ENCODE measurements at places on chromosomes 2 and 18.

- no peak for DNase-seq
These were observed 40.7 kb upstream of the ARHGAP25 start for GRCh38 chr2:68693951-68694350.

DNA sequence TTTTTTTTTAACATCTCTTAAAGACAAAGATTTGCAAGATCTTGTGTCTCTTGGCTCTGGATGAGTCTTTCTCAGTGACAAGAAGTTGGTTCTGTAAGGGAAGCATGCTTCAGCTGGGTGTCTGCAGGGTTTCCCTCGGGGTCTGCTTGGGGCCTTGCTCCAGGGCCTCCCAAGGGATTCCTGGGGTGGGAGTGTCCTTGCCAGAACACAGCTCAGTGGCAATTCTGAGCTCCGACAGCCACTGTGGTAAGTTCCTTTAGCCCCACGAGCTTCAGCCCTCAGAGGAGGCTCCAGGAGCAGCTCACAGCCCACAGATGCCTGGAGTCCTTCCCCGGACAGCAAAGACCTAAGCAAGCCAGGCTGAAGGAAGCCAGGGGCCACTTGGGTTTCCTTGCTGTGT lies 52.4 kb downstream of the EMX1 start:
- no peak for DNase-seq

DNA sequence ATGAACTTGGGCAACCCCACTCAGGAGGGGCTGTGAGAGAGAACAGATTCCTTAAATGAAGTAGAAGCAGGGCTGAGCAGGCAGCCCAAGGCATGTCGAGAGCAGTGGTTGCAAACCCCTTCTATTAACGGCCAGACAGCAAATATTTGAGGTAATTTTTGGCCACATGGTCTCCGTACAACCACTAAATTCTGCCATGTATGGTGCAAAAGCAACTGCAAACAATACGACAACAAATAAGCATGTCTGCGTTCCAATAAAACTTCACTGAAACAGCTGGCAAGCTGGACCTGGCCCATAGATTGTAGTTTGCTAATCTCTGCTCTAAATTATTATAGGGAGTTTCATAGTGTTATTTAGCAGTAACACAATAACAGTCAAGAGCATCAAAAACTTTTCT lies 217.0 kb upstream of the ZNF521 start:
- DNase-seq = no peak

DNA sequence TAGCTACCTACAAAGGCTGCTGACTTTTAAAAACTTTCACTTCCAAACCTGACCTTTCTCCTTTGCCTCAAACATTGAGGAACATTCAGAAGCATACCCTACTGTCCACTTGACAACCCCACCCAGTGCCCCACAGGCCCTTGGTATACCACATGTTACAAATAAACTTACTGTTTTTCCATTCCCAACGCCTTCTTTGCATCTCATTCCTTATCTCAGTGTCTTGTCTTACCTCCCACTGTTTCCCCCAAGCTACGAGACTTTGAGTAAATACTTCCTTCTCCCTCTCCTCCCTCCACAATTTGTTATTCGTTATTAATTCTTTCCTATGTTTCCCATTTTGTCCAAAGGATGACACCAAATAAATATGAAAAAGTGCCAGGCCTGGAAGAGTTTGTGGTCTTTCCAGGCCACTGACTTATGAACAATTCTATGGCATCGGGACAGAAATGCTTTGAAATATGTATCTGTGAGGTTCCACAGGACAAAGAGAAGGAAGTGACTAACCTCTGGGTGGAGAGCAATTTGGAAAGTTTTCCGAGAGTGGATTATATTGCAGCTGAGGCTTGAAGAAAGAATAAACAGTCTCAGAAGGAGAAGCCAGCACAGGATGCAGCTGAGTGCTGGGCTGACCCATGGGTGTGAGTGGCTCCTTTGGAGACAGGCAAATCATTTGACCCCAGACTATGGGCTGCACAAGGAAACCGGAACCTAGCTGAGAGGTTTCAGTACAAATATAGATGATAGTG lies 409.0 kb downstream of the LPIN1 start:
- DNase-seq = no peak

GRCh38 chr2:55114082-55114481 lies 63.8 kb upstream of the RTN4 start:
- DNase-seq = no peak

DNA sequence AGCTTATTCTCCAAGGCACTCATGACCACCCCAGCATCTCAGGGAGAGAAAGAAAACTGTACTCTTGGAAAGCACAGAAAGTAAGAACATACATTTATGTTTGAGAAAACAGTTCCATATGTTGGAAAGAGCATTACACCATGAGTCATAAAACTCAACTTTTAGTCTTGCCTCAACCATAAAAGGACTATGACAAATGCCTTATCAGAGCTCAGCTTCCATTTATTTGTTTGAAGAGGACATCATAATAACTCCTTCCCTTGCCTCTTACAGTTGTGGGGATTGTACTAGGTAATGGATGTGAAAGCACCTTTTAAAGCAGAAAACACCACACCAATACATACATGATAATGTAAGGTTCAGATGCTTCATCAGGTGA lies 370.8 kb downstream of the LNPK start:
- no peak for DNase-seq

DNA sequence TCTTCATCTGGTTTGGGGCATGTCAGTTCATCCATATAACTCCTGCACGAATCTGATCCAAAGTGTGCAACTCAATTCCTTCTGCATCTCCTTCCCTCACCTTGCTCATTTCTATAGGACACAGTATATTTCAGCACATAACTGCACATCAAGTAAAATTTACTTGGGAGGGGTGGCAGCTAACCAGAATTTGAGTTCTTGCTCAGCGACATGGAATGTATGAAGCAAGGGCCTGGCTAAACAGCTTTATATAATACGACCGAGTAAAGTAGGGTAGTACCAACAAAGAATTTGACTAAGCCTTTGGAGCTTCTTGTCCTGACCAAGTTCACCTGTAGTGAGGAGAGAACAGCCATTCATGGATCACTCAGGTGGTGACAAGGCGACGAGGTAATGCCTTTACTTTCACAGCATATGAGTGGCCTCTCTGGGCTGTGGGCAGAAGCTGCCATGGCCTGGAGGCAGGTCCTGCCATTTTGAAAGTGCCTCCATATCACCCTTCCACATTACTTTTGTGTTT lies 570.2 kb upstream of the TNP1 start:
- no peak for DNase-seq

GRCh38 chr2:20449501-20450200 lies 2.8 kb downstream of the RHOB start:
- DNase-seq = no peak

DNA sequence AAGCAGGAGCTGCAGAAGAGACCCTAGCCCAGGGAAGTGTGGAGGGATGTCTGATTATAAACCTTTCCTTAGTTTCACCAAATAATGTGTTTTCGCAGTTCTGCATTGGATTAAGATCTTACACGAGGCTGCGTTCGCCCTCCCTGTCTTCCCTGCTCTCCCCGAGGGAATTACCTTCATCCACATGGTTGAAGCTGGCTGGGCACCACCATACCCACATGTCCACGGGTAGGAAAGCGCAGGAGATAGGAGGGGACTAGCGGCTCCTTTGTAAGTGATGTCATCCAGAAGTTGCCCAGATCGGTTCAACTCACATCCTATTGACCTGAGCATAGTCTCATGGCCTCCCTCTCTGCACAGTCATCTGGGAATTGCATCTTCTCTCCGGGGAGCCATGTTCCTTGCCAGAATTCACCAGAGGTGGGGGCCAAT lies 1.1 kb downstream of the TTL start:
- DNase-seq = no peak

GRCh38 chr18:50340078-50340477 lies 34.8 kb upstream of the SKA1 start:
- no peak for DNase-seq

DNA sequence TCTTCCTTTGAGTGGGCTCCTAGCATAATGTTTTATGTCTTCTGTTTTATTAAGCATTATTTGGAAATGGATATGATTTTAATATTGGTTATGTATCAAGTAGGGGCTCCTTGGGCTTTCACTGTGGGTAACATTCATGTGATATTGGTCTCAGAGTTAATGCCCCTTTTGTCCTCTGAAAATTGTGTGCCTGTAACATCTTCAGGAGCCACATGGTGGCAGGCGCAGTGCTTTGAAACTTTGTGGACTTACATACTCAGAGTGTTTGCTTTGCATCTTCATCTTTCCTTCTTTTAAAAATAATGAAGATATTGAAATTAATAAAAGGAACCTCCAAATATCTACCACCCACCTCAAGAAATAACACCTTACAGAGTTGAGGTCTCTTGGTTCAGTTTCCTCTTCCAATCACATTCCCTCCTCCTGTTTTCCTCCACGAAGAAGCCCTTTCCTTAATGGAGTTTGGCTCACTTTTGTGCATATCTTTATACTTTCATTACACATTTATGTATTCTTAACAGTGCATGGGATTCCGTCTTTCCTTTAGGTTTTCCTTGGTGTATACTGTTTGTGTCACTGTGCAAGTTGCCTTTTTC lies 73.5 kb downstream of the LIMS1 start:
- peak; percentile 79 for DNase-seq

- DNase-seq = no peak
These were observed 112.9 kb downstream of the MBP start for GRCh38 chr18:77019641-77020040.

GRCh38 chr2:105231232-105231619 lies 10.3 kb upstream of the GPR45 start:
- DNase-seq = no peak

DNA sequence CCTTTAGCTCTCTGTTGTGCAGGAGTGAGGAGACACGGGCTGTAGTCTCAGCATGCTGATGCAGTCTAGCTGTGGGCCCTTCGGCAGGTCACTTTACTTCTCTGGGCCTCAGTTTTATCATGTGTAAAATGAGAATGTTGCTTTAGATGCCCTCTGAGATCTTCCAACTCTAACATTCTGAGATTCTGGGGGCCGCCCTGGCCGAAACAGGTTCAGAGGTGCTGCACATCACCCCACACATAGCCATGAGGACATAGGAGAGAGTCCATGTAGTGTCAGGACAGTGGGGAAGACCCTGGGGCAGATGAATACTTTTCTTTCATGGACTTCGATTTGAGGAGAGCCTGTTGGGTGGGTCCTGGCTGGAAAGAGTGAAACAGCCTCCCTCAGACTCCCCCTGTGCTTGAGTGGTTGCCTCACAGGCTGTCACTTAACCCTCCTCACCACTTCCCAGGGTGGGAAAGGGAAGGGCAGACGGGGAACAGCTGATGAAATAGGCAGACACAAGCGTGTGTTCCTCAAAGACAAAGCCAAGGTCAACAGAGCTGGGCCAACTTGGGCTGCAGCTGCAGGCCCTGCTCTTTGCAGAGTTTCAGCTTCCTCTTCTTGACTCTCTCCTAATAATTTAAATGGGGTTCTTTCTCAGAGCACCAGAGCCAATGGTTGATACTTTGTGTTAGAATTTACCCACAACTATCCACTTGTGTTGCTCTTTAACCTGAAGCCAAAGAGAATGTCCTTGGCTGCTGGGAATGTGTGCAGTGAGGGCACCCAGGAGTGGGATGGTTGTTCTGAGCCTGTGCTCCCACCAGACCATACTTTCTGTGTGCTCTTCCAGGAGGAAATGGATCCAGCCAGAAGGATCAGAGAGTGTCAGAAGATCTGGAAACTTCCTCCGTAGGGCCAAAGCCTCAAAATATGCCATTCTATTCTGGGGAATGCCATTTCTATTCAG lies 14.7 kb upstream of the MRPL33 start:
- no peak for DNase-seq

- no peak for DNase-seq
These were observed 81.9 kb upstream of the MBOAT2 start for GRCh38 chr2:9085353-9085752.

GRCh38 chr2:191899410-191899809 lies 52.5 kb upstream of the CAVIN2 start:
- no peak for DNase-seq

DNA sequence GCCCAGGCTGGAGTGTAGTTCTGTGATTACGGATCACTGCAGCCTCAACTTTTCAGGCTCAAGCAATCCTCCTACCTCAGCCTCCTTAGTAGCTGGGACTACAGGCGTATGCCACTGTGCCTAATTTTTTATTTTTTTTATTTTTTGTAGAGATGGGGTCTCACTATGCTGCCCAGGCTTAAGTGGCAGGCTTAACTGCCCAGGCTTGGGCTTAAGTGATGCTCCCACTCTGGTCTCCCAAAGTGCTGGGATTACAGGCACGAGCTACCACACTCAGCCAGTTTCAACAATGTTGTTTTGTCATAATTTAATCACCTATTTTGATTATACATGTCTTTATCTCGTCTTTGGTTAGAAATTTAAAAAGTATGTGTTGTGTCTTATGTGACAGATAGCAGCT lies 18.2 kb downstream of the UGGT1 start:
- no peak for DNase-seq

DNA sequence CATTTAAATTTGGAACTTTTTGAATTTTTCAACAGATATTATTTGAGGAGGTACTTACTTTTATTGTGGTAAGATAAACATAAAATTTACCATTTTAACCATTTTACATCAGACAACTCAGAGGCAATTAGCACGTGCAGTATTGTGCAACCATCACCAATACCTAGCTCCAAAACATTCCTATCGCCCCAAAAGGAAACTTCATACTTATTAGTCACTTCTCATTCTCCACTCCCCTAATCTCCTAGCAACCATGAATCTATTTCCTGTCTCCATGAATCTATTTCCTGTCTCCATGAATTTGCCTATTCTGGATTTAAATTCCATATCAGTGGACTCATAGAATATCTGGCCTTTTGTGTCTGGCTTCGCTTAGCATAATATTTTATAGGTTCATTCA lies 69.9 kb upstream of the FAM136A start:
- DNase-seq = no peak

DNA sequence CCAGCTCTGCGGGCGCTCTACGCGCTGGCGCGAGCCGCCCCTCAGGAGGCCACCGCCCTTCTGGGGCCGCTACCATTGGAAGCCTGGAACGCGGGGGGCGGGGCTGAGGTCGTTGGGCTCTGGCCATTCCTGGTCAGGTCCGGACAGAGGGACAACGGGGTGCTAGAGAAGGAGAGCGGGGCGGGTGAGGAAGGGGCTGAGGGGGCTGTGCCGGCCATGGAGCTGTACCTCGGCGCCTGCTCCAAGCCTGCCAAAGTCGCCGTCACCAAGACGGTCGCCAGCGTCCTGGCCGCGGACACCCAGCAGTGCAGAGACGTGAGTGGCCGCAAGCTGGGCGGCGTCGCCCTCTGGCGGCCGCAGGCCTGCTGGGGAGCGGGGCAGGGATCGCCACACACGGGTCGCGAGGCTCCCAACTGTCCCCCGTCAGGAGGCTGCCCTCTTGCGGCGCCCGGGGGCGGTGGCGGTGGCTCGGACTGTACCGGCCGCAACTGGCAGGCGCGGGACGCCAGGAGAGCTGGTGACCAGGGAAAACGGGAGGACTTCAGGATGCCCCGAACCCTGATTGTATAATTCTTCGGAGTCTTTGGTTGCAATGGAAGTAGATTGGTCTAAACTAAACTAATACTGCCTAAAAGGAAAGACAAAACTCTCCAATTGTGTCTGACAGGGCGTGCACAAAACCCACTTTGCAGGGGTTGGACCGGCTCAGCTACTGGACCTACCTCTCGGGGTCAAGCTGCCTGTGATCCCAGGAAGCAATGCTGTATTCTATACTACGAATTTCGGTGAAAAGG lies at the start of gene FSIP2:
FSIP2 (plus strand) TSS at position 126 of the 794 bp plus-strand sequence; CDS start at position 217, 91 bp downstream.
- peak; percentile 70 for DNase-seq

GRCh38 chr2:42942214-42942989 lies 150.0 kb upstream of the HAAO start:
- DNase-seq = no peak

All from stomach (tissue), 19 donors.